ENCODE measurements at places on chromosomes 1 and 21.

DNA sequence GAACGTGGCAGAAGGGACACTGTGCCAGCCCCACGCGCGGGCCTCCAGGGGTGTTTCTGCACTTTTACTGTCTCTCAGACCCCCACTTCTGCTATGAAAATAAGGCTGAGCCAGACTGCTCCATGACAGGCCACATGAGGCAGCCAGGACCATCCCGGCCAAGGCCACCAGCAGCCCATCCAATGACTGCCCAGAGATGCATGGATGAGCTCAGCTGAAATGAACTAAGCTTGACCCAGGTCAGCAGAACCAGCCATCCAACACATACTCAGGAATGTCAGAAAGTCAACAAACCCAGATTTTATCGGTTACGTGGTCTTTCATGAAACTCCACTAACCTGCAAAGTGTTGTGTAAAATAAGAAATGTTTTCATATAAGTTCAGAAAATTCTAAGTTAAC is 51.2 kb downstream of the CCDC185 start:
- DNase-seq = no peak

DNA sequence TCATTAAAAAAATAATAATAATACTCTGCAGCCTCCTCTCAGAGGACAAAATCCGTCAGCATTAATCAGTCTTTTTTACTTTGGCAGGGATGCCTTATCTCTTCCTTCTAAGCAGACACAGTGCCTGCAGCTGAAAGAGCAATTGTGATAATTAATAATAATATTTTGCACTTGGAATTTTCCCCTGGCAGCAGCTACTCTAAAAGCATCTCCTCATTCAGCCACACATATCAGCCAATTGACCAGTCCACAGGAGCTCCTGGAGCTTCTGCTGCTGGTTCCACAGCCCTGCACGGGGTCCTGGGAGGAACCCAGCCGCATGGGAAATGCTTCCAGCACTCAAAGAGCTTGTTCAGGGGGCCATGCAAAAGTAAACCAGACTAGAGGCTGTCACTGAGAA is 31.0 kb upstream of the VWA5B1 start:
- no peak for DNase-seq

GRCh38 chr1:112317611-112318062 is 78.4 kb upstream of the CTTNBP2NL start:
- no peak for DNase-seq

- DNase-seq = no peak
Observed at GRCh38 chr1:161189036-161189435, 9.8 kb downstream of the ADAMTS4 start.

GRCh38 chr1:64811131-64811530 is 66.3 kb downstream of the RAVER2 start:
- no peak for DNase-seq

- no peak for DNase-seq
Observed at GRCh38 chr1:56566994-56567393, 12.4 kb downstream of the PLPP3 start.

DNA sequence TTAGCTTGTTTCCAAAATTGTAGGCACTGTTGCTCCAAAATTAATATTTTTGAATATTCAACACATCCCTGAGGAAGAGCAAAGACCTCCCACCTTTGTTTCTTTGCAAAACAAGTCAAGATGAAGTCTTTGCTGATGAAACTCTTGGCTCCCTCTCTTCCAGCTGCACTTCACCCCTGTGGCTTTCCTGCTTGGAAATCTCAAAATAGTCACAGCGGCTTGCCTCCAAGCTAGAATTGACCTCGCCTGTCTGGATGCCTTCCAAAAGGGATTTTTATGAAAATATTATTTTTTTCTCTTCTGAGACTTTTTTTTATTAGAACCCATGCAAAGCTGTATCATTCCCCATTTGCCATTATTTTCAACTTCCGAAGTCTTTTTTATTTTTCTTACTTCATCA is 71.1 kb upstream of the MROH9 start:
- DNase-seq = no peak

DNA sequence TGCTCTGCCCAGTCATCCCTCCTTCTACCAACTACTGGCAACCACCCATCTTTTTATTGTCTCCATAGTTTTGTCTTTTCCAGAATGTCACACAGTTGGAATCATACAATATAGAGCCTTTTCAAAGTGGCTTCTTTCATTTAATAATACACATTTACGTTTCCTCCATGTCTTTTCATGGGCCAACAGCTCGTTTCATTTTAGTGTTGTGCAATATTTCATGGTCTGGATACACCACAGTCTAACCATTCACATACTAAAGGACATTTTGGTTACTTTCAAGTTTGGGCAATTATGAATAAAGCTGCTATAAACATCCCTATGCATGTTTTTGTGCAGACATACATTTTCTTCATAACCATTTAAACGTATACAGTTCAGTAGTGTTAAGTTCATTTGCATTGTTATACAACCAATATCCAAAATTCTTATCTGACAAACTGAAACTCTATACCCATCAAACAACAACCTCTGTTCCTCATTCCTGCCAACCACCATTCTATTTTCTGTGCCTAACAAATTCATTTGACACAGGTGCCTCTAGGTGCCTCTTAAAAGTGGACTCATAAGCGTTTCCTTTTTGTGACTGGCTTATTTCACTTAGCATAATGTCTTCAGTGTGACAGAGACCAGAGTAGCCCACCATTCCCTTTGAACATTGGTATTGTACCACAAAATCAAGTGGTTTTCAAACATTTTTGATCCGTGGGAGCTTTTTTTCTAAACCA is 138.1 kb downstream of the NR5A2 start:
- no peak for DNase-seq

DNA sequence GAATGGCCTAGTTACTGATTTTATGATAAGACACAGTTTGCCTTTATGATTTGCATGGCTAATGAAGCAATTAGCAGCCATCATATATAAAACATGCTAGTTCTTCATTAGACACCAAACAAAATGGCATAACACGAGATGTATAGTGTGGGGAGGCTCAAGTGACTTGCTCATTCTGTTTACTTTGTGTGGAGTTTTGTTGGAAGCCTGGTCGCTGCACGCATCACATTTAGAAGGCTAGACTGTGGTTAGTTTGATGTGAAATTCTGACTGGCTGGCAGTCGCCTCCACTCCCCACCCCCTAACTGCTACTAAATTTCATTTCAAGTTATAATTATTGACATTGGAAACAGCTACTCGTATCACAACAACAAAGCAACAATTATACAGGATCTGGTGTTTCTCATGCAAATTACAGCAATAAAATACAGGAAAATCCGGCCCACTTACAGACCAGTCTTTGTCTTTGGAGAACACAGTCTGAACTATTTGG is 356.1 kb downstream of the LMO4 start:
- DNase-seq = no peak

DNA sequence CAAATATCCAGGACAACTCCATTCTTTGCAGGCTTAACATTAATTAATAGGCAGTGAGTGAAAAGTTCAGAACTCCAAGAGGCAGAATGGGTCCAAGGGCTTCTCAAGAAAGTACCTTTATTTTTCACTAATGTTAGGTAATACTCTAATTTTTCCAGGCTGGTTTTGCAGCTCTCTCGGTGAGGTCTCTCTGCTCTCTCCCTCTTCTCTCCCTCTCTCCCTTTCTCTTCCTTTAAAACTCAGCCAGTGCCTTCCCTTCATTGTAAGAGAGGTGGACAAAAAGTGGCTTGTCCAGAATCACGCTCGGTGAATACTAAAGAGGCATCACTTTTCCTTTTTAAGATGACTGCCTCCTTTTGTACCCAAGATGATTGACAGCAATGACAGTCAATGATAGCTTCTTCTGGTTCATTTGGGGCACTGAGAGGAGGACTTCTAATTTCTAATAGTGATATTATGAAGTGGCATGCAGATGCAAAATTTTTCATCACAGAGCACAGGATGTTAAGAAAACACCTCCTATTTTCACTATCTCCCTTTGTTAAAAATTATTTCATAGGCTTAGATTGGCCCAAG is 1.3 kb upstream of the CHI3L1 start:
- no peak for DNase-seq

- no peak for DNase-seq
Observed at GRCh38 chr1:37723072-37723389, 30.7 kb downstream of the CDCA8 start.

GRCh38 chr1:13783551-13783950 is 83.6 kb downstream of the PRDM2 start:
- no peak for DNase-seq

GRCh38 chr1:235527196-235527814 is 23.1 kb upstream of the B3GALNT2 start:
- no peak for DNase-seq

- no peak for DNase-seq
Observed at GRCh38 chr1:98575955-98576354, 85.6 kb upstream of the SNX7 start.

- no peak for DNase-seq
Observed at GRCh38 chr1:66752671-66753371, 562 bp downstream of the DYNLT5 start.

DNA sequence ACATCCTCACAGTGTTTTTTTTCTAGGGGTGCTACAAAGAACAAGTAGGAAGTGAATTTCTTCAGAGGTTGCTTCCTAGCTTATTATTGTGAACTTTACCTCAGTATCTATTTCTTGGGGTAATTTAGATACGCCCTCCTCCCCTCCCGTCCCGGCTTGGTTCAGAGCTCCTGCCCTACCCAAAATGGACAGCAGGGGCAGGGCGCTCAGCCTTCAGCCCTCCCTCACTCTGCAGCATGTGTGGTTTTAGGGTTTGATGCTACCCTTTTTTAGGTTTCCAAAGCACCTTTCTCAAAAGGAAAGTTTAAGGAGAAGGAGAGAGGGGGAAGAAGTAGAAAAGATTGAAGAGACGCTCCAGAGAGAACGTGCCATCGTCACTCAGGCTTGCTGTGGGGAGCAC is 16.9 kb upstream of the POGK start:
- no peak for DNase-seq

DNA sequence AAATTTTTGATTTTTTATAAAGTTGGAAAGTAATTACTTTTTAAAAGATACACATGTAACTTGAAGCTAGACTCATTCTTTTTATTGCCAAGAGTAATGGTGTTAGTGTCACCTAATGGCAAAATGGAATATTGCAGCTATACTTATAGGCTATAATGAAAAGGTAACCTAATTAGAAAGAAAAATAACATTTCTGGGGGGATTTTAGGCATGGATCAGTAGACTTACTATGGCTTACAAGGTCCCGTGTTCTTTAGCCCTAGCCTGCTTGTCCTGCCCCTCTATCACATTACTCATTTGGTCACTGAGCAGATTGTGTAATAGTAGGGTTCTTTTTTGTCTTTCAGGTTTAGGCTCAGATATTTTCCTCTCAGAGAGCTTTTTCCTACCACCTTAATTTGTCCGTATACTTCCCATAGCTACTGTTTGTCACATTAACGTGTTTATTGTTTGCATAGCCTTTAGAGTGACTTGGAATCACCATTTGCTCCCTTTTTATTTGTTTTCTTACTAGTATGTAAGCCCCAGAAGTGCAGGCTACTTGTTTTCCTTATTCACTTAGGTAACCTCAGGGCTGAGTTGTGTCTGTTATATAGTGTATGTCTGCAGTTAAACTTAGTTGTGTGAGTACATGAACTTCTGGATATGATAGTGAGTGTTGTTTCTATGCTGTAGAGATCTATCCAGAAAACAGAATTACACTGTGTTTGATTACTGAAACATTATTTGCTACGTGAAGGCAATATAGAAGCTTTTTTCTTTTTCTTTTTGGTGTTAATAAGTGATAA is 58.7 kb downstream of the RABGAP1L start:
- DNase-seq = no peak

- DNase-seq = no peak
Observed at GRCh38 chr1:213552045-213552444, 435.7 kb upstream of the PROX1 start.

GRCh38 chr1:87197156-87197555 is 131.5 kb upstream of the LMO4 start:
- DNase-seq = no peak
